ENCODE measurements at places on chromosomes 5 and 9. TPM values are rescaled to one million over a fixed set of nuclear protein-coding genes. Genes with fewer than 3 reads are reported as not detected.

DNA sequence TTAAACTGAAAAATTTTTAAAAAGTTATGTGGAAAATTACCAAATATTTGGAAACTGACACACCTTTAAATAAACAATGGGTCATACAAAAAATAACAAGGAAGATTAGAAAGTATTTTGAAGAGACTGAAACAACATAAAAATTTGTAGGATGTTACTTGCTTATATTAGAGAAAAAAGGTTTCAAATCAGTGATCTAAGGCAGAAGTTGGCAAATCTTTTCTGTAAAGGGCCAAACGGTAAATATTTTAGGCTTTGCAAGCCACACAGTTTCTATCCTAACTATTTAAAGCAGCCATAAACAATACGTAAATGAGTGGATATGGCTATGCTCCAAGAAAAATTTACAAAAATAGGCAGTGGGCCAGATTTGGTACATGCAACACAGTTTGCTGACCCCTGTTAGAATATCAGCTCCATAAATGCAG, 81.3 kb downstream of the OXCT1 start:
- peak overlapping the region; percentile 81 for H3K27ac ChIP-seq
- peak overlapping the region; percentile 14 for H3K4me3 ChIP-seq
- H3K36me3 ChIP-seq: no peaks in the 10 kb centered on the region
- peaks cover 46% of the 10 kb centered on the region for H3K4me1 ChIP-seq
- peak; percentile 95 for DNase-seq
- H3K27me3 ChIP-seq: no peaks in the 10 kb centered on the region

GRCh38 chr9:115285836-115286235, 167.9 kb upstream of the TNC start:
- H3K4me1 ChIP-seq: no peaks in the 10 kb centered on the region
- H3K4me3 ChIP-seq: no peak overlapping the region
- no peak for DNase-seq
- no peak overlapping the region for H3K27ac ChIP-seq

IFNA13 gene
- not detected for total RNA-seq

GRCh38 chr9:26723486-26723885, 169.1 kb downstream of the CAAP1 start:
- no peak overlapping the region for H3K27ac ChIP-seq
- no peaks in the 10 kb centered on the region for H3K36me3 ChIP-seq
- H3K27me3 ChIP-seq: peaks cover 5% of the 10 kb centered on the region
- no peak overlapping the region for H3K4me3 ChIP-seq
- DNase-seq: no peak
- no peaks in the 10 kb centered on the region for H3K4me1 ChIP-seq

DNA sequence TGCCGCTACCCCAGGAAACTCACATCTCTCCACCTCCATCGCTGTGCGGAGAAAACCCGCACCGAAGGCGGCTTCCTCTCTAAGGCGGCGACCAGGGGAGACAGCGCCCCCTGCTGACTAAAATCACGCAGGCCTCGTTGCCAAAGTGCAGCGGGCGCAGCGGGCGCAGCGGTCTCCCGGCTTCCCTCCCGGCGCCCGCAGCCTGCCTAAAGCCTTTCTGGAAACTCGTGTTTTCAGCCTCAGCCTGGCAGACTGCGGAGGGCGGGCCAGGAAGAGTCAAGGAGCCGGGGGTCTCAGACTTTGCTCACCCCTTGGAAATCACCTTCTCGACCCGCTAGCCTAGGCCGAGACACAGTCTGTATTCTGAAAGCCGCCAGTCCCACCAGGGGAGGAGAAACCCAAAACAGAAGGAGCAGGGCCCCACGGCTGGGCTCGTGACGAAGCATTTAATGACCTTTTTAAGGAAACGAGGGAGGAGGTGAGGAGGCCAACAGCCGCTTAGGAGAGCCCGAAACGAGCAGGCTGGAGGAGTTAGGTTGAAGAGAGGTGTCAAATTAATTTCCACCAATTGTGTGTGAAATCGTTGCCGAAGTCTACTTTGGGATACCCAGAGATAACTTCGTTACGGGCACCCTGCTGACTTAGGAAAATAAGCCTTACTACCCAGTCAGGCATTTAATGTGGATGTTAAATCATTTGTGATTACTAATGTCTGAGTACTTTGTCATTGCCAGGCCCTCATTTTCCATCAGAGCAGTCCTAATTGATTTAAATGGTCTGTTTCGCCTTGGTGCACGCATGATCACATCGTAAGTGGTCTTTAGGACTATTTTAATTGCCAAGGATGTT, 7.3 kb upstream of the FOXB2 start:
- no peak overlapping the region for H3K4me3 ChIP-seq
- H3K36me3 ChIP-seq: no peaks in the 10 kb centered on the region
- peaks cover 7% of the 10 kb centered on the region for H3K4me1 ChIP-seq
- DNase-seq: peak; percentile 54

- H3K4me1 ChIP-seq: no peaks in the 10 kb centered on the region
- H3K36me3 ChIP-seq: no peaks in the 10 kb centered on the region
These were observed 65.5 kb upstream of the HSPA9 start for GRCh38 chr5:138640646-138641254.

GRCh38 chr5:42952578-42952974, 87.5 kb downstream of the ANXA2R start:
- H3K36me3 ChIP-seq: no peaks in the 10 kb centered on the region
- peak overlapping the region; percentile 99 for H3K27ac ChIP-seq
- DNase-seq: peak; percentile 14
- H3K27me3 ChIP-seq: no peaks in the 10 kb centered on the region
- H3K4me3 ChIP-seq: peak overlapping the region; percentile 49
- H3K4me1 ChIP-seq: peaks cover 16% of the 10 kb centered on the region

MYMK gene
- not detected for total RNA-seq

GRCh38 chr9:134932606-134933005, 14.9 kb upstream of the FCN1 start:
- no peak overlapping the region for H3K4me3 ChIP-seq
- DNase-seq: no peak
- H3K4me1 ChIP-seq: no peaks in the 10 kb centered on the region
- H3K27ac ChIP-seq: no peak overlapping the region
- H3K36me3 ChIP-seq: no peaks in the 10 kb centered on the region

DNA sequence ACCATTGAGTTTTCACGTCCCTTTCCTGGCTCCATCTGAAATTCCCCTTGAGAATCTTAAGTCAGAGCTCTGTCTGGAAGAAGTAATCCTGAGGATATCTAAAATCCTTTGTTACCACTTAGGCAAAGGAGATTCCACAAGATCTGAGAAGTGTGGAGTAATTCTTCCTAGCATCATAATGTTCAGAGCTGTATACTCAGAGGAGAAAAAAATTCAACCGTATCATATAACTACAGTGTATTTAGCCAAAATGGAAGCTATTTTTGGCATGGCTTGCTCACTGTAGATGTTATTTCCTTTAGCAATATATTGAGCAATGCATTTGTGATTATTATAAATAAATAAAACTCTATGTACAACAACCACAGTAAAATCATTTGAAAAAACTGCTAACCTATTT, 1858.4 kb downstream of the EFNA5 start:
- no peak for DNase-seq
- no peak overlapping the region for H3K4me3 ChIP-seq
- no peaks in the 10 kb centered on the region for H3K36me3 ChIP-seq
- H3K4me1 ChIP-seq: no peaks in the 10 kb centered on the region
- H3K27me3 ChIP-seq: no peaks in the 10 kb centered on the region

- H3K4me1 ChIP-seq: no peaks in the 10 kb centered on the region
- H3K27ac ChIP-seq: no peak overlapping the region
- DNase-seq: peak; percentile 51
- H3K27me3 ChIP-seq: no peaks in the 10 kb centered on the region
- no peak overlapping the region for H3K4me3 ChIP-seq
- no peaks in the 10 kb centered on the region for H3K36me3 ChIP-seq
These were observed 29.0 kb upstream of the CDKN2B start for GRCh38 chr9:22037954-22038690.

GRCh38 chr5:170846416-170846815, 15.4 kb upstream of the RANBP17 start:
- H3K27ac ChIP-seq: no peak overlapping the region
- DNase-seq: no peak
- no peak overlapping the region for H3K4me3 ChIP-seq

QSOX2 gene
- 20.9 TPM for total RNA-seq

LEAP2 gene
- total RNA-seq: 0.99 TPM

RANBP3L gene
- not detected for total RNA-seq

GRCh38 chr9:135724186-135724787, 22.3 kb downstream of the KCNT1 start:
- peak overlapping the region; percentile 57 for H3K27ac ChIP-seq
- peak; percentile 86 for DNase-seq
- H3K4me1 ChIP-seq: peaks cover 14% of the 10 kb centered on the region

- H3K27me3 ChIP-seq: no peaks in the 10 kb centered on the region
- no peak for DNase-seq
- no peaks in the 10 kb centered on the region for H3K4me1 ChIP-seq
These were observed 2.2 kb downstream of the IL17B start for GRCh38 chr5:149376711-149377447.

TMEM171 gene
- total RNA-seq: 5.0 TPM

FAM81B gene
- not detected for total RNA-seq

DNA sequence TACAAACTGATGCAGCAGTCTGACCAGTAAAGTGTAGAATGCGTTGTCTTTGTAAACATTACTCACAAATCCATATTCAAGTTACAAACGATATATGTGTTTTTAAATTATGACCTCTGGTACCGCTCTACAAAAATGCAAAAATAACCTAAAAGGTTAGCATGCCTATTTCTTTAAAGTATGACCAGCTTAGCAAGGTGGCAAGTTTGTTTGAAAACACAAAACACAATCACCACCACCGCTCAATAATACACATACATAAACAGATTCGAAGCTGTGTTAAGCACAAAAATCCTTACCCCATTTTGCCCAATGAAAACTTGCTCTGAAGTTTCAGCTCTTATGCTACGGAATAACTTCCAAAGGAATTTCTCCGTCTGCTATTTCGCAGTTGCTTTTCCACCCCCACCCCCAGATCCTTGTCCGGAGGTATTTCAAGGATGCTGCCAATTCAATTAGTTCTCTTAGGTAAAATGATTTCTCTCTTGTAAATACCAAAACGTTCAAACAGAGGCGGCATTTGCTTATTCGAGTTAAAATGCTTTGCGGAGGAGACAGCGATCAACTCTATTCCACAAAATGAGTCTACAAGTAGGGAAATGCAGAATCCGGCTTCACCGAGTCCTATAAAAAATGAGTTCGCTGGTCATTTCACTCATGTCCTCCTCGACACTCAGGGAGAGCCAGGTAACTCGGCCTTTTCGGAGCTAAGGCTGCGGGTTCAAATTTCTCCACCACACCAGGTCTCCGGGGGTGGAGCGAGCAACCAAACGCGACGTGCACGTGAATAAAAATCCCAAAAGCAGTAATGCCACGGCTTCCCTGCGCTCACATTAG, 1.2 kb downstream of the HOMER1 start:
- H3K4me3 ChIP-seq: peak overlapping the region; percentile 80
- no peaks in the 10 kb centered on the region for H3K36me3 ChIP-seq
- no peaks in the 10 kb centered on the region for H3K27me3 ChIP-seq

TGFBI gene
- 6.5 TPM for total RNA-seq

SPINK5 gene
- 0.91 TPM for total RNA-seq

DNA sequence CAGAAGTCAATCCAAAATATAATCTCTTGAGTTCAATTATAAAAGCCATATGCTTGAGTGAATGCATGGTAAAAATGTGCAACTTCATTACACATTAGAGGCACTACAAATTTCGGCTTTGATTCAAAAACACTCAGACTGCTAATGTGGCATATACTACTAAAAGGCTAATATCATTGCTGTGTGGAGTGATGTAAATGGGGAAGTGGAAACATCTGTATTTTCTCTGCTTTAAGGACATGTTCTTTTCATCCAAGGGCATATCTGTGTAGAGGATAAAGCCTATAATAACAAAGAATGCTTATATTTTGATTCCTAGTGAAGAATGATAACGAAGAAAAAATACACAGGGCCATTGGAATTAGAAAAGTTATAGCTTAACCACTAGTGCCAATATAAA, 643.9 kb upstream of the ZNF608 start:
- H3K4me1 ChIP-seq: no peaks in the 10 kb centered on the region
- DNase-seq: peak; percentile 39
- H3K4me3 ChIP-seq: no peak overlapping the region
- H3K27me3 ChIP-seq: no peaks in the 10 kb centered on the region
- no peaks in the 10 kb centered on the region for H3K36me3 ChIP-seq

MROH2B gene
- not detected for total RNA-seq

SLC36A3 gene
- not detected for total RNA-seq

DNA sequence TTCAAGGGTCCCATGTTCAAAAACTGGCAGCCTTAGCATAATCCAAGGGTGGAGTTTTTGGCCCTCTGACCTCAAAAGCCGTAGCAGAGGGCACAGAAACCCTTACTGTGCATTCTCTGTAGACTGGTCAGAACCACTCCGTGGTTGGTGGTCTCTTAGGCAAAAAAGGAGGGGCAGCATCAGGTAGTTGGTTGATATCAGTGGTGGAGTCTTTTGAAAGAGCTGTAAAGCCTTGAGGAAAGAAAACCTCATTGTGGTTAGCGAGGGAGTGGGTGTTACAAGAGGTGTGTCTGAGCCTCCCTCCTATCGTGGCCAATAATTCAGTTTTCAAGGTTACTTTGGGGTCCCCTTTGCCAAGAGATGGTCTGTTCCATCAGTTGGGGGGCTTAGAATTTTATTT, 40.9 kb downstream of the ARHGEF28 start:
- no peak for DNase-seq
- H3K27ac ChIP-seq: no peak overlapping the region
- no peak overlapping the region for H3K4me3 ChIP-seq
- peaks cover under 1% of the 10 kb centered on the region for H3K4me1 ChIP-seq
- H3K27me3 ChIP-seq: no peaks in the 10 kb centered on the region

- no peaks in the 10 kb centered on the region for H3K4me1 ChIP-seq
- DNase-seq: no peak
- no peaks in the 10 kb centered on the region for H3K36me3 ChIP-seq
- peaks cover 2% of the 10 kb centered on the region for H3K27me3 ChIP-seq
- H3K27ac ChIP-seq: no peak overlapping the region
- no peak overlapping the region for H3K4me3 ChIP-seq
These were observed 8.0 kb upstream of the PALM2AKAP2 start for GRCh38 chr9:109771796-109772531.

GRCh38 chr9:81594415-81594814, 94.9 kb downstream of the TLE1 start:
- H3K27me3 ChIP-seq: no peaks in the 10 kb centered on the region
- peaks cover 6% of the 10 kb centered on the region for H3K36me3 ChIP-seq
- no peak overlapping the region for H3K4me3 ChIP-seq
- no peak overlapping the region for H3K27ac ChIP-seq
- DNase-seq: no peak

DNA sequence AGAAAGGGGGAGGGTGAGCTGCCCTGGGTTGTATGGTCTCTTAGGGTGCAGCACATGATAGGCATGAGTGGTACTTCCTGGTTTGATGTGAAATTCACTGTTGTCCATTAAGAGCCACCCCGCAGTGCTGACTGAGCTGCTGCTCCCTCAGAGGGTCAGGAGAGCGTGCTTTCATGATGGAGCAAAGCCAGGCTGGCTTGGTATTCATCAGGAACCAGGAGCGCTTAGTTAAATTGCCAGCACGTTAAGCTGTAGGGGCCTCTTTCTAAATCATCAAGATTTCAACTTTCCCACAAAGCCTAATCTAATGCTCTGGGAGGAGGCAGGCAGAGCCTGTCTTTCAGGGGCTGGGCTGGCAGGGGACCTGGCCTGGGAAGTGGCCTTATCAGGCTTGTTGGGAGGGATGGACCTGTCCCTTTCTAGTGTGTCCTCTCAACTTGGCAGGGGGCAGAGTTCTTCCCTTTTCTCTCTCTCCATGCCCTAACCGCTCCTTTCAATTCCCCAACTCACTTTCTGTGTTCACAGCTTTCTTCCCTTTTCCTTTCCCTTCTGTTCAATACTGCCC, 7.9 kb downstream of the CYSTM1 start:
- no peak overlapping the region for H3K27ac ChIP-seq
- no peak overlapping the region for H3K4me3 ChIP-seq
- DNase-seq: peak; percentile 36
- no peaks in the 10 kb centered on the region for H3K27me3 ChIP-seq

Data from endothelial cell of umbilical vein (primary cell).